ENCODE measurements at places on chromosomes 1 and 21.

- DNase-seq, result no peak
These were observed 117.3 kb downstream of the KAZN start for GRCh38 chr1:14715802-14716201.

GRCh38 chr1:179296356-179297104, 2.9 kb downstream of the SOAT1 start:
- no peak for DNase-seq

DNA sequence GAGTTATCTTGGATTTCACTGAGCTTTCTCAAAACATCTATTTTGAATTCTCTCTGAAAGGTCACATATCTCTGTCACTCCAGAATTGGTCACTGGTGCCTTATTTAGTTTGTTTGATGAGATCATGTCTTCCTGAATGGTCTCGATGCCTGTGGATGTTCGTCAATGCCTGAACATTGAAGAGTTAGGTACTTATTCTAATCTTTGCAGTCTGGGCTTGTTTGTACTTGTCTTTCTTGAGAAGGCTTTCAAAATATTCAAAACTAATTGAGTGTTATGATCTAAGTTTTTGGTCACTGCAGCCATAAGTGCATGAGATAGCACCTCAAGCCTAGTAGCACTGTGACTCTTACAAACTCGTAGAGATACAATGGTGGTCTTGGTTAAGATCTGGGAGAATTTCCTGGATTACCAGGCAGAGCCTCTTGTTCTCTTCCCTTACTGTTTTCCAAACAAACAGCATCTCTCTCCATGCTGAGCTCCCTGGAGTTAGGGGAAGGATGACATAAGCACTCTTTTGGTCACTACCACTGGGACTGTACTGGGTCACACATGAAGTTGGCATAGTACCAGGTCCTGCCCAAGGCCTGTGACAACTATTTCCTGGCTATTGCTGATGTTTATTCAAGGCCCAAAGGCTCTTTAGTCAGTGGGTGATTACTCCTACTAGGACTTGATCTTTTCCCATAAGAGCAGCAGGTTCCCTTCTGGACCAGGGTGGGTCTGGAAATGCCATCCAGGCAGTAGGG, 25.6 kb downstream of the SLC22A15 start:
- DNase-seq, result no peak

GRCh38 chr1:207644852-207645634, at the start of gene CR1L:
Gene CR1L (plus strand): TSS chr1:207645133. CDS start chr1:207645234, 101 bp downstream.
- DNase-seq, result peak; percentile 64

DNA sequence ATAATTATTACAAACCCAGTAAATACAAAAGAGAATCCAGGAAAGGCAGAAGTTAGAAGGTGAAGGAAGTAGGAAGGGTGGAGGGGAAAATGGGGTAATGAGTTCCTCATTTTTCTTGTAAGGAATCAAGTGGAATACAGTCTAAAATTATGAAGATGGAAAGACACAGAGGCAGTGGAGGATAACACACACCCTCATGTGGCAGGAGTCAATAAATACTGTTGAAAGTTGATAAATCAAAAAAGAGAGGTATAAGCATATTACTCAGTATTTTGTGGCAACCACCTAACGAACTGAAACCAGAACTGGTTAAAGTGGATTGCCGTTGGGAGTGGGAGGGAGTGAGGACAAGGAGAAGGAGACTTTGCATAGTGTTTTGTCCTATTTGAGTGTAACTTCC, 78.6 kb upstream of the SLC44A3 start:
- no peak for DNase-seq

GRCh38 chr1:212816567-212817278, 25.0 kb downstream of the TATDN3 start:
- no peak for DNase-seq

DNA sequence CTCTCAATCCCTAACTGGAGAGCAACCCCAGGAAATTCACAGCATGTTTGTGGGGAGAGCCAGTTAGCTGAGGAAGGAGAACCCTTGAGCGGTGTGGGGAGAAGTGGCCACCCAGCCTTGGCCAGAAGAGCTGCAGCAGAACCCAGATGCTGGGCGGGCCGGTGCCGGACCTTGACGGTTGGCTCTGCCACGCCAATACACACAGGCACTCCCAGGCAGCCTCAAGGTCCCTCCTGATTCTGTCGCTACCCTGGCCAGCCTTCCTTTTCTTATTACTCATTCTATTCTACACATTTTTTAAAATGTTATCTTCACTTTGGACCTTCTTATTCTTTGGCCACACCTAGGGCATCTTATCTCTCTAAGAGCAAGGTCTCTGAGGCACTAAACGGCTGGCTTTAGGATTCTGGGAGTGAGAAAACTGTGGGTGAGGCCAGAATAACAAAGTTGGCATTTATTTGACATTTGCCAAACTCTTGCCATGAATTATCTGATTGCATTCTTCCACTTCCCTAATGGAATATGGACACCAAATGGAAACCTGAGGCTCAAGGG, 50.4 kb upstream of the GPR37L1 start:
- no peak for DNase-seq

DNA sequence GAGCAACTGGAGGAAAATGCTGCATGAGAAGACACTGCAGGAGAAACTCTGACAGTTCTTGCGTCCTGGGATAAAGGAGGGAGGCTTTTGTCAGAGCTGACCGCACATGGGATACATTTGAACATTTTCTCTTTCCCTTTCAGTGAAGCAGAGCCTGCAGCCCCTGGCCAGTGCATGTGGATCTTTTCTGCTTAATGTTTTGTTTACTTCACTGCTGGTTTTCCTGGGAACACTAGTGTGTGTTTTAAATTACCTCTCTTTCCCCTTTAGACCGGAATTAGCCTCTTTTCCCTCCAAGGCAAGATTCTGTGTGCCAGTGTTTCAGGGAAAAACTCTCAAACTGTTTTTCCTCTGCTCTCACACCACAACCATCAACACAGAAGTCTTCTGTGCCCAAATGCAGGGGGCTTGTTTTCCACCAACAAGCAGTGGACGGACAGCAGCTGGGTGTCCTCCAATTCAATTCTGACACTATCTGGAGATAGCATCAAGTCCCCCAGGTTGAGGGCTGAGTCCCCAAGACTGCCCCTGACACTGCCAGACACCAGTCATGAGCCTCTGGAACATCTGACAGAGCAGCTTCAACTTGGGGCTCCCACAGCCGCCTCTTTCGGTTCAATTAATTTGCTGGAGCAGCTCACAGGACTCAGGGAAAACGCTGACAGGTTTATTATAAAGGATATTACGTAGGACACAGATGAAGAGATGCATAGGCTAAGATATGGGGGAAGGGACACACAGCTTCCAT, 136.2 kb downstream of the RHOU start:
- DNase-seq, result no peak

GRCh38 chr1:193799948-193800690, 613.7 kb upstream of the B3GALT2 start:
- no peak for DNase-seq

DNA sequence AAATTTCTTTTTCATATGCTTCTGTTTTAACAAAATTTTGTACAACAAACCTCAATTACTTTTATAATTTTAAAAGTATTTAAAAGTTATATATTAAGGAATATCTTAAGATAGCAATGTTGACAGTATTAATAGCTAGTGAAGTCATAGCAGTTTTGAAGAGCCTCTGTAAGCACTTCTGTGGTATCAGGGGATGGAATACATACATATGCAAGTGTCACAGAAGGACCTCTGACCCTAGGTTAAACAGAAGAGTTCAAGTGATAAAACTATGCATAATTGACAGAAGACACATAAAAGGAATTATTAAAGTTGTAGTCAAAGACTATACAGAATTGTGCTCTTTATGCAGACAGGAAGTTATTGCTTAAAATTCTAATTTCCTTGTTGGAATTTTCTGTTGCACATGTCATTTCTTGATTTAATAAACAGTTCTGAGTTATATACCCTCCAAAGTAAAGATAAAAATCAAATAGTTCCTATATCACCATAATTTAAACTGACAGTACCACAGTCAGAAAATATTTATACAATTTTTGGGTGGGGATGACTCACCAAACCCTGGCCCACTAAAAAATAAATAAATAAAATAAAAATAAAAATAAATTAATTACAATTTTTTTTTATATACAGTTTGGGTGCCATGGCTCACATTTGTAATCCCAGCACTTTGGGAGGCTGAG, 27.1 kb downstream of the IPP start:
- no peak for DNase-seq

DNA sequence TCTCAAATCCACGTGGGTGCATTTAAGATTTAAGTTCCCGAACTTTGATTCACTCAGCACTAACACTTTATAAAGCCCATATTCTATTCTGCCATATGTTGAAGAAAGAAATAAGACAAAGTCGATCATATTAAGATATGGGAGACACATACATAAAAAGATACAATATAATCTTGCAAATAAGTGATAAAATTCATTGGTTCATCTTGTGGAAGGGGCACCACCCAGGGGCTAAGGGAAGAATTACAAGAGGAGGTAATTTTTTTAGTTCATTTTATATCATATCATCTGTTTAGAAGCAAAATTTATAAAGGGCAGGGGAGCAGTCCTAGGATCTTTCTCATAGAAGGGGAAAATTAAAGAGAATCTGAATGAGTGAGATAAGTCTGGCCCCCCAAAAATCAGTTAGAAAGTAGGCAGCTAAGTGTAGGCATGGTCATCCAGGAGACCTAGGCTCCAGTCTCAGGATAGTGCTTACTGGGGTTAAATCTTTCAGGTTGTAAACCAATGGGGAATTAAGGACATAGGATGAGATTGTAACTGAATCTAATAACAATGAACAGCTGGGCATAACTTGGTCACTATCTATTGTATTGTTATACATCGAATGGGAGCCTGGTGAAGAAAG, 124.2 kb upstream of the L1TD1 start:
- no peak for DNase-seq

- DNase-seq, result no peak
These were observed 54.2 kb upstream of the USP1 start for GRCh38 chr1:62382658-62382955.

- no peak for DNase-seq
These were observed 19.9 kb upstream of the RBM34 start for GRCh38 chr1:235180916-235181460.

DNA sequence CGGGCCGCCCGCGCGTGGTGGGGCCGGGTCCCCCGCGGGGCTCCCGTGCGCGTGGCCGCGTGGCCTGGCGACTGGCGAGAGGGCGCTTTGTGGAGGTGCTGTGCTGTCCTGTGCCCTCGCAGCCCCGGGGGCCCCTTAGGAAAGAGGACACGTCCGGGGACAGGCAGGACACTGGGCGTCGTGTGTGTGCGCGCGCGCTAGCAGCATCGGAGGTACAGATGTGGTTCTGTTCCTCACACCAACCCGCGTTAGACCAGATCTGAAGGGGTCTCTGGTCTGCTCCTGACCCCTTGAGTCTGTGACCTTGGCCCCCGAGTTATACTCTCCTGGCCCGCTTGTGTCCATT, 489 bp downstream of the ACTN2 start:
- peak; percentile 33 for DNase-seq

DNA sequence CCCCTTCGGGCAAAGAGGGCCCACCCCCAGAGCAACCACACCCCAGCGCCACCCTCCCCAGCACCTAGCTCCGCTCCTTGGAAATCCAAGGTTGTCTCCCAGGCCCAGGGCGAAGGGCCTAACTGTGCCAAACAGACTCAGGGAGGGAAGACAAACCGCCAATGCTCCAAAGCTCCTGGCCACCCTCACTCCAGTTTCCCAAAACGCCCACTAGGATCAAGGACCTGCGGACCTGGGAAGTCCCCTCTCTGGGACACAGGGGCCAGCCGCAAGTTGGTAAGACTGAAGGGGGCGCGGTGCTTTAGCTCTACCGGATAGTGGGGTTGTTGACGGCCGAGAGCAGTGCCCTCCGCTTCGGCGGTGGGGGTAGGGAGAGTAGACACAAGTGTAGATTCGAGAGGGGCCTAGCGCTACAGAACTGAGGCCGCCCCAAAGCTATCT, 581 bp downstream of the IRF6 start:
- peak; percentile 73 for DNase-seq

DNA sequence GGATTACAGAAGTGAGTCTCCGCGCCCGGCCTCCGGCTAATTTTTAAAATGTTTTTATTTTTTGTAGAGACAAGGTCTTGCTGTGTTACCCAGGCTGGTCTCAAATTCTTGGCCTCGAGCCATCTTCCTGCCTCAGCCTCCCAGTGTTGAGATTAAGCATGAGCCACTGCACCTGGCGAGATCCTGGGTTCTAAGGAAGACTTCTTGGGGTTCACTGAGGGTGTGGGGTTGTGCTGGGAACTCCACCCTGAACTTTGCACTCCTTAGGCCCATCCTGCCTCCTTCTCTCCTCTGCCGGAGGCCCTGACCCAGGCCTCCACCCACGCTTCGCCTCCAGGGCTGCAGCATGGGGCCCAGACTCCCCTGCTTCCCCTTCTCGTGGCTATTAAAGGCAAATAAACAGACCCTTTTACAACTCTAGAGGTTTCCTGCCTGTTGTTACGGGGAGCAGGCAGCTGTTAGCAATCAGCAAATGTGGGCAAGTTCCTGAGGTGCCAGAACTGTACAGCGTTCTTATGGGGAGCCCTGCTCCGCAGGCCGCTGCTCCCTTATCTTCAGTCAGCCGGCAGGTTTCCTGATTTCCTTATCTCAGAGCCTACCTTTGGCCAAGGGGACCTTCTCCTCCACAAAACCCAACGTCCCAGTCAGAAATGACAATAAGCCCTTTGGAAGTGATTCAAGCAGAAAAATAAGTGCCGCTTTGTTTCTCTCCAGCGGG, 41.0 kb upstream of the LIN9 start:
- DNase-seq, result no peak

DNA sequence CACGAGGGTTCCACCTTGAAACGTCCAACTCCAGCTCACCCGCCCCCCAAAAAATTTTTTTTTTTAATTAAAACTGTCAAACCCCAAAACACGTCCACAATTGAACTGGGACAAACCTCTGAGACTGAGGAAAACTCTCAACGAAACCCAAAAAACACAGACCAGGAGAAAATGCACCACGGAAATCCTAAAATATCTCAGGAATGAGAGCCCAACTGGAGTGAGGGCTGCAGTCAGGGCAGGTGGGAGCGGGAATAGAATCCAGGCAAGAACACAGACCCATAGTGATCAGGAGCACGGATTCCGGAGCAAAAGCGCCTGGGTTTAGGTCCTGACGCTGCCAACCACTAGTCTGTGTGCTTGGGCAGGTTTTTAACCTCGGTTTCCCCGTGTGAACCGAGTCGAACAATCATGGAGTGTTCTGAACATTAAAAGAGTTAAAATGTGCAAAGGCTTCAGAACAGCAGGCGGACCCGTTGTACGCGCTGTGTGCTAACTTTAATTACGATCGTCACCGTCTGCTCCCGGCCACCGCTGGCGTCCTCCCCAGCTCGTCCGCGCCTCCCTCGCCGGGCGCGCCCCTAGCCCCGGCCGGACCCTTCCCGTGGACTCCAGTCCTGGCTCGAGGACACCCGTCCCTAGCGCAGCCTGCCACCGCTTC, 624 bp downstream of the ARHGAP29 start:
- peak; percentile 52 for DNase-seq

GRCh38 chr1:155106862-155107261, 20.8 kb upstream of the EFNA1 start:
- DNase-seq, result no peak

- no peak for DNase-seq
These were observed 18.4 kb upstream of the FOXO6 start for GRCh38 chr1:41342774-41343355.
